ENCODE measurements at places on chromosomes 16 and 17. TPM values are rescaled to one million over a fixed set of nuclear protein-coding genes. Genes with fewer than 3 reads are reported as not detected.

Gene SPHK1
- total RNA-seq: 7.4 TPM

DNA sequence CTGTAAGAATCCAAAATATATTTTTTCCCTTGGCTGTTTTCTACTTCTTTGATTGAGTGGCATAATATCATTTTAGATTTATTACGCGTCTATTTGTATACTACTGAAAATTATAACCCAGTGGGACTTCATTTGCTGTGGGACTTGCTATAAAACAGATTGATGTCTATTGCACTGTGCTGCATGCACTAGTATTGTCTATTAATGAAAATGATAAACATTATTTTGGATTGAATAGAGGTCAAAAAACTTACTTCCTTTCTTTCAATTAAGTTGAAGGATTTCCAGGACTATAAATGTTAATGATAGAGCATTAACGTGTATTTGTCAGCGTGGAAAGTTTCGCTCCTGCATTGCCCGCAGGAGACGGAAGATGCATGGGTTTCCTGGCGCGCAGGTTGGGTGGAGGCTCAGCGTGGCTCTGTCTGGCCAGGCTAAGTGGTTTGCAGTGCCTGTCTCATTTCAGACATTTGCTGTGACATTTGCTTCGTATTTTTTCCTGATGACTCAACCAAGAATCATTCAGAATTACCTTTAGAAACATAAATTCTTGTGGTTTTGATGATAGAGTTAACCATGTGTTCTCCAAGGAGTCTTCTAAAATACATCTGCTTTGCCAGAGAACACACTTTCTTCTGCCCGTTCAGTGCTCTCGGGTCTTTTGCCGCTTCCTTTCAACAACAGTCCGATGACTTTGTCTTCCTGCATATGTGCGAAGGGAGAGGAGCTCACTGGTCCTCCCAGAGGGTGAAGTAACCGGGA is 216.7 kb downstream of the RPTOR start:
- DNase-seq: peak; percentile 86

GRCh38 chr16:46830417-46830901 is 521 bp downstream of the C16orf87 start:
- peak; percentile 58 for DNase-seq

DNA sequence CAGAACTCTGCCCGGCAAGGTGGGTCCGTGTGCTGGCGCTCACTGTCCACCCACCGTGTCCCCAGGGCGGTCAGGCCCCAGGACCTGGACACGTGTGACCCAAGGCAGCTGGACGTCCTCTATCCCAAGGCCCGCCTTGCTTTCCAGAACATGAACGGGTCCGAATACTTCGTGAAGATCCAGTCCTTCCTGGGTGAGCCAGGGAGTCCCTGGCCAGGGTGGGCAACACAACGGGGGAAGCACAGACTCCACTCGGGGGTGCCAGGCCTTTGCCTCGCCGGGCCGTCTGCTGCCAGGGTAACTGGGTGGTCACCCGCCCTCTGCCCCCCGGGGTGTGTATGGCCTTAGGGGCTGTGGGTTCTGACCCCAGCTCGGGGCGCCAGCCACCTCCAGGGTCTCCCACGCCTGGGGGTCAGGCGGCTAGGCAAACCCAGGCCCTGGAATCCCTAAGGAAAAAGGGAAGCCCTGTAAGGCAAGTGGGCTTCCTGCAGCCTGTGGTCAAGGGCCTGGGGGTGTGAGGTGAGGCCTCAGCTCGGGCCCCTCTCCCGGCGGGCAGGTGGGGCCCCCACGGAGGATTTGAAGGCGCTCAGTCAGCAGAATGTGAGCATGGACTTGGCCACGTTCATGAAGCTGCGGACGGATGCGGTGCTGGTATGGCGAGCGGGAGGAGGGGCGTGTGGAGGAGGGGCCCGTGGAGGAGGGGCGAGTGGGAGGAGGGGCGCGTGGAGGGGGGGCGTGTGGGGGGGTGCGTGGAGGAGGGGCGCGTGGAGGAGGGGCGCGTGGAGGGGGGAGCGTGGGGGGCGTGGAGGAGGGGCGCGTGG is 6.5 kb downstream of the MSLN start:
- no peak for DNase-seq

GRCh38 chr16:72066747-72067146 is 3.7 kb downstream of the HPR start:
- no peak for DNase-seq

DNA sequence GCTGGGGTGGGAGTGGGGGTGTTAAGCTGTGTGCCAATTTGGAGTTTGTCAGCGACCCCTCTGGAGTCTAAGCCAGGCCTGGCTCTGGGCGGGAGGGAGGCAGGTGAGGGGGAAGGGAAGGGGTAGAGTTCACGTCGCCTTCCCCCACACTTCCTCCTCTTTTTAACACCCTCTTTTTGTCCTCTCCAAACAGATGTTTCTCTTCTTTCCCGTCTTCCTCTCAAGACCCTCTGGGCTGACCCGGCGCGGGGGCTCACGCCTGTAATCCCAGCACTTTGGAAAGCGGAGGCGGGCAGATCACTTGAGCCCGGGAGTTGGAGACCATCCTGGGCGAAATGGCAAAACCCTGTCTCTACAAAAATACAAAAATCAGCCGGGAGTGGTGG is 3.3 kb downstream of the HOXB1 start:
- DNase-seq: no peak

GRCh38 chr17:5820721-5821456 is 236.6 kb upstream of the NLRP1 start:
- peak; percentile 23 for DNase-seq

Gene CCL2
- total RNA-seq: not detected

DNA sequence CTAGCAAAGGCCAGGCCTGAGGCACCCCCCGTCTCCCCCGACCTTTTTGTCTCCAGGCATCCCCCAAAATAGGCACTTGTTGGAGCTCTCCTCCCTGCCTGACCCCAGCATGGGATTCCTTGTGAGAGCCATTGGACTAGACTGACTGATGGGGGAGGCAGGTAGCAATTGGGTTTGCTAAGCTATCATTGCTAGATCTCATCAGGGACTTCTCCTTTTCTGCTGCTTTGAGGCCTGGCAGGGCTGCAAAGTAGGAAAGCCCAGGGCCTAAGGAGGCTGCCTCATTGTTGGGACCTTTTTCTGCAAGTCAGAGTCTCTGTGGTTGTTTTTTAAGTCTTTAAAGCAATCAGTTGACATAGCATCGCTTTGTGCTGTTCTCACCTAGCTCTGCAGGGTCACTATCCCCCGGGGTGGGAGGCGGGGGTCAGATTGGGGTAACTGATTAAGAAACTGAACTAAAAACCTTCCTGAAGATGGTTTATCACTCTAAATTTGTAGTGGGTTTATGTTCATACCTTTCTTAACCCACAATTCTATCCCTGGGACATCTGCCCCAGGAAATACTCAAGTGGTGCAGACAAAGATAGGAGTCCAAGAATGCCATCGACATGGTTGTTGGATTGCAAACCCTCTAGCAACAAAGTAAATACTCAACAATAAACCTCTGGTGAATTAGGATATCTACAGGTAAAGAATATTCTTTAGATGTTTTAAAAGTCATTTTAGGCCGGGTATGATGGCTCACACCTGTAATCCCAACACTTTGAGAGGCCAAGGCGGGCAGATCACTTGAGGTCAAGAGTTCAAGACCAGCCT is 28.0 kb downstream of the LLGL2 start:
- no peak for DNase-seq

GRCh38 chr16:84065536-84066132 is 23.0 kb upstream of the SLC38A8 start:
- DNase-seq: peak; percentile 67

- no peak for DNase-seq
Observed at GRCh38 chr17:21538615-21539014, 153.7 kb upstream of the KCNJ18 start.

DNA sequence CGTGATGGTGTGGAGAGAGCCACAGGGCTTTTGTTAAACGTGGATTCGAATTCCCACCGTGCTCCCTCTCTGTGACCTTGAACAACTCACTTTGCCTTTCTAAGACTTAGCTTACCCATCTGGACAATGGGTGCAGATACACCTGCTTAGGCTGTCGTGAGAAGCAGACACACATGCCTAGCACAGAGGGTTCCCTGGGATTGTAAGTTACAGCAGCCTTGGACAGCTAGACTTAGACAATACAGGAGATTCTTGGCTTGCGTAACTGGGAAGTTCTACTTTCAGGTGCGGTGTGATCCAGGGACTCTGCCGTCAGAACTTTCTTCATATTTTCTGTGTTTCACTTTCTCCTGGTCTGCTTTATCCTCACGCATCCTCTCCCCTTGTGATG is 127.0 kb downstream of the ABCC1 start:
- no peak for DNase-seq

Gene KCNAB3
- 6.6 TPM for total RNA-seq

DNA sequence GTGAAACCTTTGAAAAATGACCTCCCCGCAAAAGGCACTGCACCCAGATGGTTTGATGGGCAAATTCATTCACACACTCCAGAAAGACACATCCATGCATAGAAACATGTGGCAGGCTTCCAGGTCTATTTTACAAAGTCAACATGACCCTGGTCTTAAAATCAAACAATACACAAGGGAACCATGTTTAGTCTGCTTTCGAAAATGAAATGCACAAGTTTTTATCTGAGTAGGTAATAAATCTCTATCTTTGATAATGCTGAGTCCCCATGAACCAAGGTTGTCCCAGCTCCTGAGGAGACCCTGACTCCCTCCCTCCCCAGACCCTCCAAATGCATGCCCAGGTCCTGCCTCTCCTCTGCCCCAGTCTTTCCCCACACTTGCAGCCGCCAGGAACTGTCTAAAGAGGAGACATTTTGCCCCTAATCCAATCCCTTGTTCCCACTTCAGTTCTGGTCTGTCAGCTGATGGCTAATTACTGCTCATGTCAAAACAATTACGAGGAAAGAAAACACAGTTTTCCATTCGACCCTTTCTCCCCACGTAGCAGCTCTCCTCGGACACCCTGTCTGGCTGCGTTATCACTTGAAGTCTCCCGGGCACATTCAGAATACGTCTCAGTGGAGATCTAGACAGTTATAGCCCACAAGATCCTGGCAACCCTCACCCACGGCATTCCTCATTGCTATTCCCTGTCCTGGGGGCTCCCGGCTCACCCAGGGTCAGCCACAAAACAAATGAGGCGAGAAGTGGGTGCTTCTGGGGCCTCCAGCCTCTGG is 68.8 kb upstream of the RCVRN start:
- DNase-seq: no peak

Gene RNF227
- 3.8 TPM for total RNA-seq

DNA sequence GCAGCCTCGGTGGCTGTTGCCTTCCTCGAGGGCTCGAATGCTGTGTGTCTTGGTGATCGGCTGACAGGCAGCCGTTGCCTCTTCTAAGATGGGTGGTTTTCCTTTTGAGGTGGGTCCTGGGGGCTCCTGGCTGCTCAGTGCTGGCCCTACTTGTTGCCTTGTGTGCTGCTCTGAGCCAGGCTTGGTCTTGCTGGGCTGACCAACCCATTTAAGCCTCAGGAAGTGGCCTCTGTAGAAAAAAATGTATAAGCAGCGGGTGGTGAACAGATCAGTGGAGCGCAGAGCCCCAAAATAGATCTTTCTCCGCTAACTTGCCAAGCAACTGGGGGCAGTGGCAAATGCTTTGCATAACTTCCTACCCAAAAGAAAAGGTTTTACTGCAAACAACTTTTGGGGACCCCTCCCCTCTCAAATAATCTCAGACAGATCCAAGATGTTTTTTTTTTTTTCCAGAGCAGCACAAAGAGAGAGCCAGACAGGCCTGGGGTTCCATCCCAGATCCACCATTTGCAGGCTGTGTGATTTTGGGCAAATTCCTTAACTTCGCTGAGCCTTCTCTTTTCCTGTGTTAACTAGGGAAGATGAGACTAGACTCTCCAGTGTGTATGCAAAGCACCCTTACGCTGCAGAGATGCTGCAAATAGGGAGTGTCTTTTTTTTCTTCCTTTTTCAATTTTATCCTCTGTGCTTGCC is 42.5 kb downstream of the PLCG2 start:
- no peak for DNase-seq

DNA sequence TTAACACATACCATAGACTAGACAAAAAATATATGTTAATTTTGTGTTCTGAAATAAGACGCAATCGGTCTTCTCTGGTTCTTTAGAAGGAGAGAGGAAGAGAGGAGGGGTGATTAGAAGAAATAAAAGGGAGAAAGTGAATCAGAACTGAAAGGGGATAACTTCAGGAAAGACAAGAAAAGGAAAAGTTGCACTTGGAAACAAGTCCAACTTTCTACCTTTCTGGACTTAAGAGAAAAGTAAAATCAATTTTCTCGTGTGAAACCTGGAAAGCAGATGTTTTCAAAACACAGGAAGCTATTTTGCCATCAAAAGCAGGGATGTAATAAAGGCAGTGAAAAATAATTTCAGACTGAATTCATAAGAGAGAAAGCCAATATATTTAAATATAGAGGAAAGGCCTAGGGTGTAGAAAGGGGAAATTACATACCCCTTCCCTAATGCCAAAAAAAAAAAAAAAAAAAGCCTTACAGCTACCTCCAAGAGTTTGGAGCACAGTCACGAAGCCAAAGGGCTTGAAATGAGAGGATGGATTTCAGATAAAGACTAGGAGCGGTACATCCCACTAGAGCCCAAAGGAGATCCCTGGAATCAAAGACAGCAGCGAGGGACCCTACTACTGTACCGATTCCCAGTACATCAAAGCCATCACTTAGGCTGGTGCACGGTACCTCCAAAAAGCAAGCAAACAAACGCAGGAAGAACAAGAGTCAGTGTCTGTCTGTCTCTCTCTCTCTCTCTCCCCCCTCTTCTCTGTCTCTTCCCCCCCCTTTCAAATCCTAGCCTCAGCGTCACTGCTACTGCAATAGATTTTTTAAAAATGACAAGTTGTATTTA is 12.1 kb upstream of the ZFHX3 start:
- no peak for DNase-seq

DNA sequence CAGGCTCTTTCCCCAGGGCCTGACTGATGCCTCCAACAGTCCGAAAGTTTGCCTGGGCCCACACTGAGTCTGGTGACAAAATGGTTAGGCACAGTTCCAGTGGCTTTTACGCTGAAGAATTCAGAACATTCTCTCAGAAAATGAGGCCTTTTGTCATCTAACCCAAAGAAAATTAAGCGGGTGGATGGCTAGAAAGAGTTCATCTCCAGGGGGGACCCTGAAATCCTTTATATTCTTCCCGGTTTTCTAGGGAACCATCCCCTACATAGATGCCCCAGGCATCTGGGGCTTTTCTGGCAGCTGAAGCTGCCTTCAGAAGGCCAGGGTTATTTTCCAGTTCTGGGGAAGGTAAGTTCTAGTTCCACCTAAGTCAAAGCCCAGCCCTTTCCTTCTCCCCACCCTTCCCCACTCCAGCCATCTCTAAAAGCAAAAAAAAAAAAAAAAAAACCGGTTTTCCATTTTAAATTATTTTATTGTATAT is 2.2 kb downstream of the RASD1 start:
- DNase-seq: no peak

- peak; percentile 80 for DNase-seq
Observed at GRCh38 chr16:85947230-85948137, 48.5 kb downstream of the IRF8 start.

DNA sequence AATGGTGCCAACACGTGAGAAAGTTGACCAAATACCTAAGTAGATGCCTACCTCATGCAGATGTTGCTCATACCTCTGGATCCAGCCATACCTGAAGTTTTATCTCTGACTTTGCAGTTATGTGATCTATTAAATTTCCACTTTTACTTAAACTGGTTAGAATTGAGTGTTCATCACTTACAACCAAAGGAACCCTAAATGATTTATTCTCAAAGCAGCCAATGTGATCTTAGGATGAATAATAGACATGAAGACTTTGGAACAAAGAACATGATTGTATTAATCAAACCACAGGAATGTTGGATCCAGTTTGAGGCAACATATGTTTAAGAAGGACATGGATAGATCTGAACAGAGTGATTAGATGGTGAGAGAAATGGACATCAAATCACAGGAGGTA is 68.7 kb downstream of the IRX6 start:
- no peak for DNase-seq
